ENCODE measurements at places on chromosomes 4 and X.

GRCh38 chr4:140308366-140309123 lies 64.9 kb upstream of the SCOC start:
- DNase-seq: no peak

DNA sequence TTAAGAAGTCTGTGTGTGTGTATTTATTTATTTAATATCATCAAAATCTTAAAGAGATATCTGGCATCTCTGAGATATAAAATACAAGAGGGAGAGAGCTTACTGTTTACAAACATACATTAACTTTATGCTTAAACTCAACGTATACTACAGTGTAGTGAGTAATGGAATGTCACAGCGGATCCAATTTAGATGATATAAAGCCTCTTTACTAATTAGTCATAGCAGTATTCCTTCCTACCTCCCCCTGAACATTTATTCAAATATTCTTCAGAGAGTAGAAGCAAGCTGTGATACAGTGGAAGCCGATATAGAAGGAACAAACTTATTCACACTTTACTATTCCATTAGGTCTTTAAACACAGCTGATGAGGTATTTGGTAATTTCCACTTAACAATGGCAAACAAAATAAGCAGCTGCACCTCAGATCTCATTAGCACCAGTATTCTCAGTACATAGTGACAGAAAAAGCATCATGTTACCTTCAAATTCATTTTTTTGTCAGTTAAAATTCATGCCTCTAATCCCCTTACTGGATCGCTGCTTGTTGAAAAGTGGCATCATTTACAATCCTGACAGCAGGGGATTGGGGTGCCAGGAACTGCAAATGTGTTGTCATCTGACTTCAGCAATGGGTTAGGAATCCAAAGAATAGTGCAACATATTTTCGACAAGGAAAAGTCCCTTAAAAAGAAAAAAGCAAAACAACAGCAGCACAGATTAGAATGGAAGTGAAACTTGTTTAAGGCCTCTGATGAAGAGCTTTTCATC lies 658.7 kb upstream of the EPHA5 start:
- DNase-seq: no peak

GRCh38 chrX:2523911-2524310 lies 23.1 kb upstream of the DHRSX start:
- no peak for DNase-seq

DNA sequence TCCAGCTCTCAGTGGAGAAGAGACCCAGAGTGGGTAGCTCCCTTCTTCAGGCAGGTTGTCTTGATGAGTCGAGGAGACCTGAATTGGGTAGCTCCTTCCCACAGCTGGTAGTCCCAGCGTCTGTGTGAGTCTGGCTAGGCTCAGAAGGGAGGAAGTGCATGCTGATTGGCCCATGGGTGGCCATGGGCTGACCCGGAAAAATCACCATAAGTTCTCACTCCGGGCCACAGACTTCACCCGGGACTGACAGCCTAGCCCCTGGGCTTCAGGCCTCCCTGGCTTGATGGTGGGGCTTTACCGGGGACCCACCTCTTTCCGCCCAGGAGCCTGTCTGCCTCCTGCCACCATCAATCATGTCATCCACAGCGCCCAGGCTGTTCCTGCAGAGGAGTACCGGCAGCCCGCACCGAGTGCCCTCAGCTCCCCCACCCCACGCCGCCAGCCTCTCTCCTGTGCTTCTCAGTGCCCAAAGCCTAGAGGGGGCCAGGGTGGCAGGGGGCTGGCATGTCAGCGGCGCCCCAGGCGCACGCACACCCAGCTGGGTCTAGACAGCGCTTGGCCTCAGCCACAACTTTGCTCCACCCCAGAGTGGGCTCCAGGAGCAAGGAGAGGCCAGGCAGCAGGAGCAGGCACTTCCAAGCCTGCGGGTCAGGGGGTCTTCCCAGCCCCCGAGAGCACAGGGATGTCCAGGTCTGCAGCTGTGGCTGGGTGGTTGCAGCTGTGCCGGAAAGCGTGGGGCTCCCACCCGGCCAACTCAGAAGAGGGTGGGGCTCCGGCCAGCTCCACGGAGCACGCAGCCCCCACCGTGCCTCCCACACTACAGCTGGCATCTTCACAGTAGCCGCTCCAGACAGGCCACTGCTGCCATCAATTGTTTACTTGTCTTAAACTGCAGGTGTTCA lies 16.1 kb upstream of the SAT1 start:
- DNase-seq: no peak

DNA sequence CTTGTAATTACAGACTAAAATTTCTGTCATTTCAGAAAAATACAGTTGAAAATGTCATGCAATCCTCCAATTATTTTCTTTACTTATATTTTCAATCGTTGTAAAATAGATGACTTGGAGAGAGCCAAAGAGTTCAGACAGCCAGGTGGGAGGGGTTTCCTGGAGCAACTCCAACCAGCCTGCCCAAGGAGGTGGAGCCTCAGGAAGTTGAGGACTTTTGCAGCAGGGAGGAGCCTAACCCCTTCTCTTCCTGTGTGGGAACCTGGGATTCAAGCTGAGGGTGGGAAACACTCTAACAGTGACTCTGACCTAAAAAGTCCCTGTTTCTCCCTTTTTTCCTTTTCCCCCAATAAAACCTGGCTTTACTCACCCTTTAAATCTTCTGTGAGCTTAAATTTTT lies 72.2 kb upstream of the GABRG1 start:
- no peak for DNase-seq

DNA sequence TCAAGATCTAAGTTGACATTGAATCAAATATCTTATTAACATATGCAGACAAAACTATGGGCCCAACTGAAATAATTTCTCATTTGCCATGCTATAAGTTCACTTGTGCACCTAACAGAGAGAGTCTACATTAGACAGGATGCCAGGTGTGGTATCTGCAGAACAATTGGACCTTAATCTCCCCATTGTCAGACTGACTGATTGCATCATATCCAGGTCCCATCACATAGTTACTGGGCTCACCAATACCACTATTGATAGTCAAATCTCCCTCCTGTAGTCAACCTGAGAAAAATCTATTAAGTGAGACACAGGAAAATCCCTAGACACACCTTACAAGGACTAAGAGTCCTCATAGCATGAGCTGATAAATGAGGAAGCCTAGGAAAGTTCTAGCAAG lies 156.0 kb upstream of the FRG1 start:
- DNase-seq: no peak

- no peak for DNase-seq
Observed at GRCh38 chr4:185744488-185744862, 67.5 kb downstream of the SORBS2 start.

- DNase-seq: no peak
Observed at GRCh38 chr4:89416960-89417359, 109.4 kb upstream of the GPRIN3 start.

DNA sequence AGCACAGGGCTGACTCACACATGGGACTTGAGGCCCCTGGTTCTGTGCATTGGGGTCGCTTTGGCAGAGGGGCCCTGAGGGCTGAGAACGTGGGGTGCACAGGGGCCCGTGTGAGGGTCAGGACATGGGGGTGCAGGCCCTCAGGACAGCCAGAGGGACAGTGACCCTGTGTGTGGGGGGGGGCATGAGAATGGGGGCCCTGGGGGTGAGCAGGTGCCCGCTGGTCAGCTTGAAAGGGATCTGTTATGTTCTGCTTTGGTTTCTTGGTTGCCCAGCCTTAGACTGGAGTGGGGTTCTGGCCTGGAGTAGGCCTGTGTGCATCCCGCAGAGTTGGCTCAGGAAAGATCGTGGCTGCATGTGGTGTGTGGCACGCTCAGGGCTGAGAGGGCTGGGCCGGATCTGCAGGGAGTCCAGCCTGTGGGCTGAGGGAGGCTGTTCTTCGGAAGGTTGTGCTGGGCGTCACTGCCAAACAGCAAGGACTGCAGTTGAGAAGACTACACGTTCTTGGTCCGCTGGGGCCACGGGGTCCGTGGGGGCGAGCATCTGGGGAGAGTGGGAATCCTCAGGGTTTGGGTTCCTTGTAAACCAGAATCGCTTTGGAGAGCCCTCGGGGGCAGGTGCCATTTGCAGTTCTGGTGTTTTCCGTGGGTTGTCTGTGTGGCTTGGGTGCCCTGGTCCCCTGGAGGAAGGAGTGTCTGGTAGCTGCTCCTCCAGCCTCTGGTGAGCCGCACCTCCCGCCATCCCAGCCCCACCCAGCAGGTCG lies 15.2 kb upstream of the UVSSA start:
- no peak for DNase-seq

GRCh38 chrX:105462186-105462585 lies 241.7 kb upstream of the TEX13A start:
- no peak for DNase-seq

DNA sequence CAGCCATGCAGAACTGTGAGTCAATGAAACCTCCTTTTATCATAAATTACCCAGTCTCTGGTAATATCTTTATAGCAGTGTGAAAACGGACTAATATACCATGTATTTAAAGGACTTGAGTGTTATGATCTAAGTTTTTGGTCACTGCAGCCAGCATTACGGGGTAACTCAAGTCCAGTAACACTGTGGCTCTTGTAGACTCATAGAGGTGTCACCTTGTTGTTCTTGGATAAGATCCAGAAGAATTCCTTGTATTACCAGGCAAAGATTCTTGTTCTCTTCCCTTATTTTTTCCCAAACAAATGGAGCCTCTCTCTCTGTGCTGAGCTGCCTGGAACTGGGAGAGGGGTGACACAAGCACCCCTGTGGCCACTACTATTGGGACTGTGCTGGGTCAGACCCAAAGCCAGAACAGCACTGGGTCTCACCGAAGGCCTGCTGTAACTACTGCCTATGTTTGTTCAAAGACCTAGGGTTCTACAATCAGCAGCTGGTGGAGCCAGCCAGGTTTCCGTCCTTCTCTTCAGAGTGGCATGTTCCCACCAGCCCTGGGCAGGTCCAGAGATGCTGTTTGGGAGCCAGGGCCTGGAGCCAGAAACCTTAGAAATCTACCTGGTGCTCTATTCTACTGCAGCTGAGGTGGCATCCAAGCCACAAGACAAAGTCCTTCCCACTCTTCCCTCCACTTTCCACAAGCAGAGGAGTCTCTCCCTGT lies 43.7 kb upstream of the MED14 start:
- DNase-seq: no peak

- DNase-seq: no peak
Observed at GRCh38 chrX:144293229-144293628, 409.4 kb downstream of the UBE2NL start.

DNA sequence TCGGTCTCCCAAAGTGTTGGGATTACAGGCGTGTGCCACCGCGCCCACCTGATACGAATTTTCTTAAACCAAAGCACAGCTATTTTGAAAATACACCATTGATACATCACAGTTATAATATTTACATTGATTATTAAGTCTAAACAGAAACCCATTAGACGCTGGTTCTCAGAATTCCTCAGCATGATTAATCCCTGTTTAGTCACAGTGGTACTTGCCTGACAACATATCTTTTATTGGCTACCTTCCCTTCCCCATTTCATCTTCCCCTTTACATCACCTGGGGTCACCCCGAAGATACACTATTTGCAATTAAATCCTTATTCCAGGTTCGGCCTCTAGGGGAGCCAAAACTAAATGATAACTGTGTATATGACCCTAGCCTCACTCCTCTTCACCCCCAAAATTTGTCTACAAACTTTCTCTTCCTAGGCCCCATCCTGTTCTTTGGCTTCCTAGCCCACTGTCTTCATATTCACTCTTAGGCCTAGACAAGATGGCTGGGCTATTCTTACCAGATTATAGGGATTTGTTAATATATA lies 36.8 kb upstream of the IL1RAPL1 start:
- no peak for DNase-seq

DNA sequence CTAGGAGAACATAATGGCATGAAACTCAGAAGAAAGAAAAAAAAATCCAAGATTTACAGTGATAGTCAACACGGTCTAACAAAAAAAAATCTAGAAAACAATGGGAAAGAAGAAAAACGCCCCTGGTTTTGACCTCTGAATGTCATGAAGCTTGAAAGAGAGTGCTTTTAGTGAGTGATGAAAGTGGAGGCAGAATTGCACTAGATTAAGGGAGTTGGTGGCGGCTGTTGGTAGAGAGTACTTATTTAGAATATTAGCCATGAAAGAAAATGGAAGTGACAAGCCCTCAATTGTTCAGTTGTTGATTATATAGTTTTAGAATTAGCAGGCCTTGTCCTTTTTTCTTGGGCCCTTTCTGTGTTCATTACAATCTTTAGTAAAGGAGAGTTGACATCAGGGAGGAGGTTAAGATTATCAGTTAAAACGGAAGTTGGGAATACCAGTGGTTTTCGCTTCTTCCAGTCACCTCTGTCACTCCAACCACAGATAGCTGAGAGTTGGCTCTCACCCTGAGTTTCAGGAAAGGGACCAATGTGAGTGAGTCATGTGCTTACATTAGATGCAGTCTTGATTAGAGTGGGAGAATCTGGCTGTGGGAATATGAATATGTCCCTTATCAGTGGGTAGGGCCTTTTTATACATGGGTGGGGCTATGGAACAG lies 29.7 kb downstream of the EREG start:
- DNase-seq: no peak

DNA sequence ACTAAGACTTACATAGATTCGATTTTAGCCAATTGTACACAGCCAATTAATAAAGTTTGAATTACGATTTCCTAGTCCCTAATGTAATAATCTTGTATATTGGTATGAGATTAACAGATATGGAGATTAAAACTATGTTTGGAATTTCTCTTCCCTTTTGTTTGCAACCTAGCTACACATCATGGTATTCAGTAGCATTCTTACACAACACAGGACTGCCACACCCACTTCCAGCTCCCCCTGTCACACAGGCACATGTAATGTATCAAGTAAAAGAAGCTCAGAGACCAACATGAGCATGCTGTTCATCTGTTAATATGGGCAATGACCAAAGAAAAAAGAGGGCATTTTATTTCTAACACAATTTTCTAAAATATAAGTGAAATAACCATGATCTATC lies 12.8 kb downstream of the SLC6A14 start:
- DNase-seq: no peak

- no peak for DNase-seq
Observed at GRCh38 chr4:26372525-26373172, 51.8 kb downstream of the RBPJ start.

DNA sequence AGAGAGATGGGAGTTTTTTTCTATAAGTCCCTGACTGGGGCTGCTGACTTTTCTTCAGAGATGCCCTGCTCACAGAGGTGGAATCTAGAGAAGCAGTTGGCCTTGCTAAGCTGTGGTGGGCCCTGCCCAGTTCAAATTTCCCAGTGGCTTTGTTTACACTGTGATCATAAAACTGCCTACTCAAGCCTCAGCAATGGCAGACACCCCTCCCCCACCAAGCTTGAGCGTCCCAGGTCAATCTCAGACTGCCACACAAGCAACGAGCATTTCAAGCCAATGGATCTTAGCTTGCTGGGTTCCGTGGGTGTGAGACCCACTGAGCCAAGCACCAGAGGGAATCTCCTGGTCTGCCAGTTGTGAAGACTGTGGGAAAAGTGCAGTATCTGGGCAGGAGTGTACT lies 199.8 kb upstream of the WDFY3 start:
- DNase-seq: no peak

- DNase-seq: no peak
Observed at GRCh38 chr4:30399476-30399875, 320.7 kb upstream of the PCDH7 start.

GRCh38 chr4:180060159-180060889 lies 2182.9 kb upstream of the TENM3 start:
- no peak for DNase-seq

- DNase-seq: no peak
Observed at GRCh38 chrX:8424912-8425311, 39.7 kb upstream of the VCX3B start.

- DNase-seq: no peak
Observed at GRCh38 chr4:120864969-120865368, 57.6 kb downstream of the PRDM5 start.

GRCh38 chrX:71612256-71612655 lies 6.1 kb downstream of the CXCR3 start:
- DNase-seq: no peak

GRCh38 chrX:32137525-32137924 lies 1065.7 kb upstream of the FTHL17 start:
- no peak for DNase-seq

GRCh38 chrX:130799393-130799792 lies 103.6 kb downstream of the ENOX2 start:
- no peak for DNase-seq
